ENCODE measurements at places on chromosomes 1 and 21.

DNA sequence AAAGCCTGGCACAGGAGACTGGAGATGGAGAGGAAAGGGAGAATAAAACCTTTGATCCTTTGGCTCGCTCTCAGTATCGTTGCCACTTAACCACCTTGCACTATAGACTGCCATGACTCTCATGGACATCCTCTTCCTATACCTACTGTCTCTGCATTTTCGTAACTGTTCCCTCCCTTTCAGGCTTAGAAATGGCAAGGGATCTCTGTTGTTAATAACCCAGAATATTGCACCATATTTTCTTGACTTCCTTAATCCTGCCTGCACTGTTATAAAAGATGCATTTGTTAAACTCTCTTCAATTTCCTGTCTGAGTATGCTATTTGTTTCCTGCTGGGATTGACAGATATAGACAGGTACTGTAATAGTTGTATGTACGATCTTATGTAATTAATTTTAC lies 38.6 kb downstream of the CYYR1 start:
- DNase-seq = no peak

- DNase-seq = no peak
Measured at GRCh38 chr1:31593136-31593665, 16.9 kb downstream of the TINAGL1 start.

DNA sequence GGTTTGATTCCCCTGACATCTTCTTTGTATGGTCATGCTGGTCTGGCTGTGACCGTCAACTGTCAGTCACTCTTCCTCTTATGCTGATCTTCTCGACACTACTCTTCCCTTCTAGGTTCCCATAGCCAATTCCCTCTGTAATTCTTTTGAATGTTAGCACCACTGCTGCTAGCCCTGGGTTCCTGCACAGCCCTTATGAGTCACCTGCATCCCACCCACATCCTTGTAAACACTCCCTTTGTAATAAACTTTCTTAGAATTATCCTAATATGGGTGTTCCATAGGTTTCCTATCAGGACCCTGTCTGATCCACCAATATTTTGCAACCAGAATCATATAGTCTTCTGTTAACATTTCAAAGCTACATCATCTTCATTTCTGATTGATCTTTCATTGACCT lies 37.1 kb downstream of the JUN start:
- DNase-seq = no peak

DNA sequence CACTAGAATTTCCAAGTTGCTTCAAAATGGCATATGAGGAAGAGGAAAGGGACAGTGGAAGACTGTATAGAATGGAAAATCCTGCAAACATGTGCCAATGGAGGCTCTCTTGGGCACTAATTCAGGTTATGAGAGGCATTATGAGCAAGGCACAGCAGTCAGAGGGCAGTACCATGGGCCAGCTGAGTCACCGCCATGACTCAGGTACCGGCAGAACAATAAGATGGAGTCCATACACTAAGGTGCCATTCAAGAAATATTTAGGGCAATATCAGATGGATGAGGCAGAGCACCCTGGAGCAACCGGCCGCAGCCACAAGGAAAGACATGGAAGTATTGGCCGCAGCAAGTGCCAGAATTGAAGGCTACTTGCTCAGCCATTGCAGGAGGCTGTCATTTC lies 25.6 kb upstream of the VAV3 start:
- no peak for DNase-seq

DNA sequence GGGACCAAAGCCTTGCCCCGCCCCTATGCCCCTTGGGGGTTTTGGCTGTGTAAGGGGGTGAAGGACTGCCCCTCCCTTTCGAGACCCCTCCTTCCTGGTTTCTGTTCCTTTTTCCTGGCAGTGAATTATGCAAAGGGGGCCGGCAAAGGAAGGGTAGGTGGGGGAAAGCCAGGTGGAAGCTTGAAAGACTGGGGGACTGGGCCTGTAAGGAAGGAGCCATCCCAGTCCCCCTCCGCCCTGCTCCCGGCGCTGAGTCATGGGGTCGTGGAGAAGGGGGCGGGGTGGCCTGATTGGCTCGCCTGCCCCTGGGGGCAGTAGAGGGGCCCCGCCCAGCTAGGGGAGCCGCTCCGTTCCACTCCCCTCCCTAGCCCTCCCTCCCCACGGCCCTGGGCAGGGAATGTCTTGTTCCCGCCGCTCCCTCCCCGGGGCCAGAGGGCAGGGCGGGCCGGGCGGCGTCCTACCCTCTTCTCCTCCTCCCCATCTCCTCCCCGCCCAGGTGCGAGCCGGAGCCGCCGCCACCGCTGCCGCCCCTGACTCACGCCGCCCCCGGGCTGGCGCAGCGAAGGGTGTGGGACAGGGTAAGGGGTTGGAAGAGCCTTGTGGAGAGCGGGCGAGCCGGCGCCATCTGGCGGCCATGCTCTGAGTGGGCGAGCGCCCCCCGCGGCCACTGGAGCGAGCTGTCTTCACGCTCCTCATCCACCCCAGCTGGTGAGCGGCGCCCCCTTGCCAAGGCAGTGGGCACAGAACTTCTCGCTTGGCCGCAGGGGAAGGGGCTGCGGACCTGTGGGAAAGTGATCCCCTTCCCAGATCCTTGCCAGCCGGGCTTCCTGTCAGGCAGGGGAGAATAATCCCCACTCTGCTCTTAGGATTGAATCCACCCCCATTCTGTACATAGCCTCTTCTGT lies 14.7 kb downstream of the ZBTB7B start:
- DNase-seq = no peak

DNA sequence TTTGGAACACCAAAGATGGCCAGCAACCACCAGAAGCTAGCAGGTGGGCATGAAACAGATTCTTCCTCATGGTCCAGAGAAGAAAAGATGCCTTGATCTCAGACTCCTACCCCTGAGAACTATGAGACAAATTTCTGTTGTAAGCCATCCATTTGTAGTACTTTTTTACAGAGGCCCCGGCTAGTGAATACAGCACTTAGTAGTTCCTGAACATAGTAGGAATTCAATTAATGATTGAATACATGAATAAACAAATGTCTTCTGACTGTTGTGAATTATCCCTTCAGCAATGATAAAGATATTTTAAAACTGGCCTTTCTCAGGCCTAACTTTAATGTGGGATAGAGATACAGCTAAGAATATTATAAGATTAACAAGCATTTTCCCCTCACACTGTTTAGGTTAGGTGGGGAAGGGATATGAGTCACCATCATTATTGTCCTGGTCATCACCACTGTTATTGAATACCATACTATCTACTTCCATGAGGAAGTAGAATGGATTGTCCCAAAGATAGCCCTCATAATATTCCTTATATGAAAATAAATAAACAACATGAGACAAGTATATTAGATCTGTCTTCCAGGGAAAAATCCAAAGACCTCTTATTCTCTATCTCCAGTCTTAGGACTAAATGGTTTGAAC lies 51.4 kb downstream of the ADCY10 start:
- DNase-seq = no peak

DNA sequence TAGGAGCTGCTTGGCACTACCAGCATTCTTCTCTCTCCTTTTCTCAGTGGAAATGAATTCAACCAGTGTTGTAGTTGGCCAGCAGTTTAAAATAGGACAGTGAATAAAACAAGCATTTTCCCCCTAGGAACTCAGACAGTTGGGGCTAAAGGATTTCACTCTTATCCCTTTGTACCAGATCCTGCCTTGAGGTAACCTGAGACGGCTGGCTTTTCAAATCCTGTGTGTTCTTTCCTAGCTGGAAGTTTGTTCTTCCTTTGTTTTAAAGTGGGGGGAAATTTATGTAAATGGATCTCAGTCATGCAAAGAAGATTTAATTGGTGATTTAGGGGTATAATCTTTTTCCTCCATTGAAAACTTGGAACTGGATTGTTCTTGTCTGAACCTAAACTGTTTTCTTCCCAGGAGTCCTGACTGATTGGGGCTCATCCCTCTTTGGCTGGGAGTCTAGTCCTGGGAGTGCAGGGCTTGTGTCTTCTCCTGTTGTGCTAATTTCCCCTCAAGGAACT lies 23.3 kb downstream of the ZP4 start:
- DNase-seq = no peak

- no peak for DNase-seq
Measured at GRCh38 chr1:204945565-204945977, 74.9 kb downstream of the NFASC start.

DNA sequence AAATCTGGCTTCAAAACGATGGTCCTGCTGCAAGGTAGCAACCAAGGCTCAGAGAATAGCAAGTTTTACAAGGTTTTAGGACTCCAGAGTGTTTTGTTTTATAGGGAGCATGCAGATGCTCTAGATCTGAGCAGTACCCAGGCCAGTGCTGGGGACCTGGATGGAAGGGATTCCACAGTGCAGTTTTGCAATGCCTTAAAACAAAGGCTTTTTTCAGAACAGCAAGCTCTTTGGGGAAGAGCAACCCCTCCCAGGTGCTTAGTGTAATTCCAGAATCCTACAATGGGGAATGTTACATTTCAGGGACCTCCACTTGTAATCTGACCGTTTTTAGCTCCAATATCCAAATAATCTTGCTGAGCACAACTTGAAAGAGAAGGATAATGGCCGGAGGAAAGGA lies 6.7 kb downstream of the ROR1 start:
- no peak for DNase-seq

DNA sequence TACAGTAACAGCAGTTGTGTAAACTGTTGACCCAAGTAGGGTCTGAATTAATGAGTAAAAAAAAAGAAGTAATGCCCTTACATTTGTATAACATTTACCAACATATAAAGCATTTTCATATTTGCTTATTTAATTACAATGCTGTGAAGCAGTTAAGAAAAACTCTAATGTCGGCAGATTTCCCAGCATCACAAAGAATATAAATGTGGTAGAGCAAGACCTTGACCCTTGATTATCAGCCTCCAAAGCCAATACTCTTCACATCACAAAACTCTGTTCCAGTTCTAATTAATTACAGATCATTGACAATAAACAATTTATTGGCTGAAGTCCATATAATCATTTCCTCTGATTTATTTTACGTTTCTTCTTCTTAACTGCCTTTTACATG lies 130.2 kb downstream of the DUSP10 start:
- no peak for DNase-seq

GRCh38 chr1:84997667-84998600 lies 1.0 kb upstream of the MCOLN2 start:
- DNase-seq = no peak

- DNase-seq = no peak
Measured at GRCh38 chr1:11057477-11057876, 2.3 kb downstream of the SRM start.

- no peak for DNase-seq
Measured at GRCh38 chr1:226915672-226915995, 24.5 kb upstream of the COQ8A start.

- no peak for DNase-seq
Measured at GRCh38 chr1:41751804-41752513, 166.8 kb downstream of the HIVEP3 start.

DNA sequence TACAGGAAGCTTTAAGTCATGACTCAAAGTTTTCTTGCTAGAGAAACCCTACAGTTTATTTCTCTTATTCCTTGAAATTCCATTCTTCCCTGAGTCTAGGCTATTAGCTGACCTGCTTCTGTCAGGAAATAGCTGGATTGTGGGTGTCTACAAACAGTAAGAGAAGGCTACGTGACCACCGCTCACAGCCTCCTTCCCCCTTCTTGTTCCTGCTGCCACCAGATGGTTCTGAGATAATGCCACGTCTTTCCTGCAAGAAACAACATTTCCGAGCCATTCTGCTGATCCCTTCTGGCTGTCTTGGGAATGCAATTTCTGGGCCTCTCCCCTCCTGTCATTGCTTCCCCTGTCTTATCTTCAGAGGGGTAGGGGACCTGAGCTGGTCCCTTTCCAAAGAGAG lies 128.9 kb upstream of the SGIP1 start:
- no peak for DNase-seq

- no peak for DNase-seq
Measured at GRCh38 chr1:22075718-22076117, 23.2 kb downstream of the CDC42 start.

DNA sequence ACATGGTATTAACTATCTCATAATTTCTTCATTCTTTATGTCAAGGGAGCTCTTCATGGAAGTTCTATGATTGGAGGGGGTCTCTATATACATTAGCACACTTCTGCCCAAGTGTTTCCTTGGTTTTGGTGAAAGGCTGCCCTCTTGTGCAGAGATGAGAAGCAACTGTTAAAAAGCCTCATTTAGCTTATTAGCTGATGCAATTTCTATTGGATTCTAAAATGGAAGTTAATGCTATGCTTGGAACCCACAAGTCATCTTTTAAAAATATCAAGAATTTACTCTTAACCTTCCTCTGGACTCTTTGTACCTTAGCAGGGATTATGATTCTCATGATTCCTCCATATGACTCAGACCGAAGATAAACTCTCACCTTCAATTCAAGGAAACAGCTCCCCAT lies 328.9 kb downstream of the PTBP2 start:
- no peak for DNase-seq

DNA sequence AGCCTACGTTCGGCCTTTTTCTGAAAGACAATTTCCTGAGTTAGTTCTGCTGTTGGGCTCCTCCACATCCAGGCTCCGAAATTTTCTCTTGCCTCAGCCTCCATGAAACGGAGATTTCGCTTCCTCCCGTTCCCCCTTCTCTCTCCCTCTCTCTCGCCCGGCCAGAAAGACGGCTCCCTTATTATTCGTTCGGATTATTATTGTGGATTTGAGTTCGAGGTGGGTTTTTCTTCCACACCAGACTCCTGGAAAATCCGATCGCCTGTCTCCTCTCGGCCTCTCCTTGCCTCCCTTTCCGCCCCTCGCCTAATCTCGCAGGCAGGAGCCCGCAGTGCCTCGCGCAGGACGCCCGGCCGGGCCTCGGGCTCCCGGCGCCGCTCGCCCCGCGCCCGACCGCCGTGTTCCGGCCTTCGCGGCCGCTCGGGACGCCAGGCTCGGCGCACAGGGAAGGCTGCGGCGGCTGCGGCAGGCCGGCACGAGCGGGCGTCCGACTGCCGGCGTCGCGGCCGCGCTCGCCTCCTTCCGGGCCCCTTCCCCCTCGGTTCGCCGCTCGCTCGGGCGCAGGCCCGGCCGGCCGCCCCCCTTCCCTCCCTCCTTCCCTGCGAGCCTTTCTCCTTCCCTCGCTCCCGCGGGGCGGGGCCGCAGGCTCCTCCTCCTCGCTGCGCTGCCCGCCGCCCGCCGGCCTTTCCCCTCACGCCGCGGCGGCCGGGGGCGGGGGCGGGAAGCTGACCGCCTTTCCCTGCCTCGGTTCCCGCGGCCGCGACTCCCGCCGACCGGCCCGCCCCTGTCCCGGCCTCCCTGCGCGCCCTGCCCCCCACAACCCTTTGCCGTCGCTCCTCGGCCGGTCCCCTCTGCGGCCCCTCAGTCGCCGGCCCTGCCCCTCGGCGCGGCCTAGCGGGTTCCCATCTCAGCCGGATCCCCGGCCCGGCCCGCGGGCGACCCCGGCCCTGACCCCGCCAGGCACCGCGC lies at the start of gene ARHGEF11:
ARHGEF11 (minus strand) TSS at position 493 of the 969 bp plus-strand sequence. CDS start 1,412 bp downstream, outside the sequence.
- DNase-seq = peak; percentile 62

- no peak for DNase-seq
Measured at GRCh38 chr1:84941843-84942242, 48.8 kb upstream of the LPAR3 start.

Measured in NCI-H1417 treated with DMSO at 0.1 percent for 48 hours (cell line).